ENCODE measurements at places on chromosomes 5 and 9.
A peak's percentile ranks its signal among the peaks of the same experiment; 100 is the strongest.

- DNase-seq = no peak
These were observed 38.5 kb upstream of the GZMA start for GRCh38 chr5:55063899-55064298.

GRCh38 chr9:93343663-93344062 lies 107.8 kb upstream of the FAM120A start:
- no peak for DNase-seq

DNA sequence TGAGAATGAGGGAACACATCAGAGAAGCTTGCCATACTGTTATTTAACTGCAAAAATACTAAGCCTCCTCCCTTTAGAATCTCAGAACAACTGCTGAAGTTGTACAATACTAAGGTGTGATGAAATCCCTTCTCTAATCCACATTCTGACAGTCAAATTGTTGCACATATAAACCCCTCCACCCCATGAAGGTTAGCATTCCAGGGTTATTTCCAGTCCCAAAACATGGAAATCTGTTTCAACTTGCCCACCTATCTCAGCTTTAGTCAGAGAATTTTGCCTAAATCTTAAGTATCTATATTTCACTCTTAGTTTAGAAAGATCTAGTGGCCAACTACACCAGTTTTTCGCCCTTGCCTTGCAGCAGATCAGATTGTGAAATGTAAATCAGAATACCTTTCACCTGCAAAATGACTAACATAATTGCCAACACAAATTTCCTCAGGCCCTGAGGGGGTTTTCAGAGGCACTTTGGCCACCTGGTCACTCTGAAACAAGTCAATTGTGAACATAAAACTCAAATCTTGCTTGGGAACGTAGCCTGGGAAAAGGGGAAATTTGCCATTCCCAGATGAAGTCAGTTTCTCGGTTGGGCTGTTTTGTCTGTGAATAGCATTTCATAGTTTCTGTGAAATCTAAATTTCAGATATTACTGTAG lies 93.9 kb downstream of the EFNA5 start:
- DNase-seq = no peak

- DNase-seq = no peak
These were observed 6.5 kb upstream of the CARD19 start for GRCh38 chr9:93089481-93089991.

DNA sequence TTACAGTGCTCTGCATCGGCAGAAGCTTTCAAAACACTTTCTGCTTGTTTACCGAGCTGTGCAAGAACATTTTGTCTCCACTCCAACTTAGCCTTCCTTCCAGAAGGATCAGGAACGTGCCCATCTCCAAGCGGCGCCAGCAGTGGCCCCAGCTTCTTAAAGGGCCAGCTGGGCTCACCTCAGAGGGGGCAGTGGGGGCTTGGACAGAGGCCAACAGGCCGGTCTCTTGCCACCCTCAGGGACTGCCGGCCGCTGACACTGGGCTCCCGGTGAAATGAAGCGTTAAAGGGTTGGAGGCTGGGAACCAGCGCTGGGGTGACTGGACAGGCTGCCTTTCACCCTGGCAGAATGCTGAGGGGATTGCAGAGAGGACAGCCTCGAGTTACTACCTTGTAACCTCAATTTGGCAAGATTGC lies 67.0 kb upstream of the RNU6ATAC start:
- DNase-seq = no peak

- DNase-seq = no peak
These were observed 50.1 kb upstream of the FBXL17 start for GRCh38 chr5:108432024-108432423.

- no peak for DNase-seq
These were observed 46.4 kb upstream of the PLIN2 start for GRCh38 chr9:19173598-19174125.

- DNase-seq = no peak
These were observed 152.9 kb upstream of the NFIB start for GRCh38 chr9:14466828-14467227.

GRCh38 chr5:173623296-173623771 lies 6.9 kb upstream of the BOD1 start:
- DNase-seq = no peak

DNA sequence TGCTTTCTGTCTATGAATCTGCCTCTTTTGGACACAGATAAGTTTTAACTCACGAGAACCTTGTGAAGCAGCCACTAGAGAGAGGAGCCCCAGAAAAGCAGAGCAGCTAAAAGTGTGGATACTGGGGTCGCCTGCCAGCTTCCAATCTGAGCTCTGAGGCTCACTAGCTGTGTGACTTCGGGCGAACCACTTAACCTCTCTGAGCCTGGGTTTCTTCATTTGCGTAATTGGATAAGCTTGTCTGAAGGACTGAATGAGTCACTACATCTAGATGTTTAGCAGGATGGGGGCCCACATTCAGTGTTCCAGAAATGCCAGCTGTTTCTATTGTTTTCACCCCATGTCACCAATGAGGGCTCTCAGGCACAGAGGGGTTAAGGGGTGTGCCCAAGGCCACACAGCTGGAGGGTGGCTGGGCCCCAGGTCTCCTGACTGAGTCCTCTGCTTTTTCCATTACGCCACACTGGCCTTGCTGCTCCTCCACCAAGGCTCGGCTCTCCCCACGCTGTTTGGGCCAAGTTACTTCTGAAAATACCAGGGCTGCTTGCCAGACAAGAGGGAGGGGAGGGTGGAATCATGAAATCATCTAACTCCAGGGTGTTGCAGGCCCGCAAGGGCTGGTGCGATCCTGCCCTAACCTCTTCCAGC lies 36.2 kb downstream of the SH3PXD2B start:
- DNase-seq = peak; percentile 10

DNA sequence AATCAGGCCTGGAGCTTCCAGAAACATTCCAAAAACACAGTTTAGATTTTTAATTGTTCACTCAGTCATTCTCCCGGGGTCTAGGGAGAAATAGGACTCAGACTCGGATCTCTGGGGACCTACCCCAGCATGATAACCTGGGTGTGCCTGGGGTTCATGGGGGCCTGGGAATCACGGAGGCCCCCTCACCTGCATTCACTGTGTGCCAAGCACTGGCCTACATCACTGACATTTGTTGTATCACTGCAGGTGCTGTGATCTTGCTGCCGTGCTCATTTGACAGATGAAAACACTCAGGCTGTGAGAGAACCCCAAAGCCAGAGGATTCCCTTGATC lies 22.8 kb upstream of the ZBTB43 start:
- no peak for DNase-seq

- DNase-seq = no peak
These were observed 88.5 kb upstream of the TXNDC8 start for GRCh38 chr9:110426052-110426709.

DNA sequence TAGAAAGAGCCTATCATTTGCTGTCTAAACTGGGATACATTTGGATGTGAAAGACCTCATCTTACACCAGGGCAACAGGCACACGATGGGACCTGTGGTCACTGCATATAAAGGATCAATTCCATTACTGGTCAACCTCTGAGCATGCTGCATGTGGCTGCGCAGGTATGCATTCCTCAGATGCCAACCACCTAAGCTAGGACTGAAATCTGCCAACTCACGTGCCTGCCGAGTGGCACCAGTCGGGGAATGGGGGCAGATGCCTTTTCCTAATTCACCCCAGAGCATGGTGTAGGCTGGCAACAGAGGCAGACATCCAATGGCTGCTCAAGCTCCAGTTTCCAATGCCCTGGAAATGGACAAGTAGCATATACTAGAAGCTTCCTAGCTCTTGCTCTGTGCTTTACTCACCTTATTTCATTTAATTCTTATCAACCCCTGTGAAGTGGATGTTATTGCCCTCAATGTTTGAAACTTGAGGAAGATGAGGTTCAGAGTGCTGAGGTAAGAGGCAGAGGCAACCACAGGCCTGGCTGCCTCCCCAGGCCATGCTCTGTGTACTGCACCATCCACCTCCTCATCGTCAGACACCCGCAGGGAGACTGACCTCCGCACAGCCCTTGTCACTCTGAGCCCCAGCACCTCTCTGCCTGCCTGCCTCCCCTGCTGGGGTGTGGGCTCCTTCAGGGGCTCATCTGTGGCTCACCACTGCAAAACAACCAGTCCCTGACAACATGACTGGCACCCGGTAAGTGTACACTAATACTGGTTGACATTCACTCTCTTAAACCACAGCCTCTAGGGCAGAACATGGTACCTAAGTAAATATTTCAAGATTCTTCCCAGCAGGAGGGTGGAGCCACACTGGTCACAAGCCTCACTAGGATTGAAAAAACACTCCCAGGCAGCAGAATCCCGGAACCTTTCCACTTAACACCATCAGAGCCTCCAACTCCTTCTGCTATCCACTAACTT lies 228.5 kb downstream of the CRB2 start:
- no peak for DNase-seq

GRCh38 chr9:127938298-127938690 lies 640 bp upstream of the DPM2 start:
- no peak for DNase-seq

GRCh38 chr5:41708604-41708940 lies 161.7 kb downstream of the OXCT1 start:
- no peak for DNase-seq

DNA sequence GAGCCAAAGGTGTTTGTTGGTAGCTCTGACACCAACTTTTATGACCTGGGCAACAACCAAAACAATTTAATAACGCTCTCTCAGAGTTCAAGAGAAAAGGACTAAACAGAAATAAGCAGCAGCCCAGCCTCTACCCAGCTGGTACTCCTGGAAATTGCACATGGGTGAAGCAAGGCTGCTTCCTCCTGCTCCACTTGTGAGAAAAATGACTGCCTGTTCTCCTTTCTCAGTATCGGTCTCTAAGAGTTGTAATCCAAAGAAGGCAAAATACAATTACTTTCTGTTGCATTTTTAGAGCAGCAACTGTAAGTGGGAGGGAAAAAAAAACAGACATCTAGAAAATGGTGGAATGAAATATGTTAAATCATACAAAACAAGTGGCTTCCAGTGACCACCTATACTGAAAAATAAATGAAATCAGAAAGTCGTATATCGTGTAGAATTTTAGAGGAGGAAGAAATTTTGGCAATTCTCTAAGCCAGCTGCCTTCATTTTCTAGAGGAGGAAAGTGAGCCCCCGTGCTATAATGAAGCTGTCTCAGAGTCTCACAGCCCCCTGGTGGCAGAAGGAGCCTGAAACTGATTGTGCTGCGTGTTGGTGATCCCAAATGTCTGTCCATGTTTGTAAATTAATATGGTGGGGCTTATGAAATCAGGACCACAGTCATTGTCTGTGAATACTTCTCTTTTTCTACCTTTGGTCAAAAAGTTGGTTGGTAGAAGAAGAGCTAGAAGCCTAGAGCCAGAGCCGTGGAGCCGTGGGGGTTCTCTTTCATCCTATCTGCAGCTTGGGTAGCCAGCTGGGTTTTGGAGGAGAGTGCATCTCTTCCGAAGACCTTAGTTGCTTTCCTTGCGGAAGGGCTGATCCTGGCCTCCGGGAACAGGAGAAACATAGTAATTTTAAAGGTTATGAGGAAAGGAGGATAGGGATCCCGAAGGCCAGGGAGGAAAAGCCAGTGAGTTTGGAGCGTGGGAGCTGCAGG lies 139.9 kb downstream of the PIP5K1B start:
- DNase-seq = peak; percentile 19

GRCh38 chr9:120080849-120081248 lies 499.1 kb downstream of the CDK5RAP2 start:
- DNase-seq = no peak

- no peak for DNase-seq
These were observed 3.1 kb upstream of the DIRAS2 start for GRCh38 chr9:90645721-90646120.

- no peak for DNase-seq
These were observed 33.9 kb downstream of the TRIP13 start for GRCh38 chr5:926417-927171.

- DNase-seq = no peak
These were observed 32.3 kb upstream of the TMEM171 start for GRCh38 chr5:73088026-73088425.

DNA sequence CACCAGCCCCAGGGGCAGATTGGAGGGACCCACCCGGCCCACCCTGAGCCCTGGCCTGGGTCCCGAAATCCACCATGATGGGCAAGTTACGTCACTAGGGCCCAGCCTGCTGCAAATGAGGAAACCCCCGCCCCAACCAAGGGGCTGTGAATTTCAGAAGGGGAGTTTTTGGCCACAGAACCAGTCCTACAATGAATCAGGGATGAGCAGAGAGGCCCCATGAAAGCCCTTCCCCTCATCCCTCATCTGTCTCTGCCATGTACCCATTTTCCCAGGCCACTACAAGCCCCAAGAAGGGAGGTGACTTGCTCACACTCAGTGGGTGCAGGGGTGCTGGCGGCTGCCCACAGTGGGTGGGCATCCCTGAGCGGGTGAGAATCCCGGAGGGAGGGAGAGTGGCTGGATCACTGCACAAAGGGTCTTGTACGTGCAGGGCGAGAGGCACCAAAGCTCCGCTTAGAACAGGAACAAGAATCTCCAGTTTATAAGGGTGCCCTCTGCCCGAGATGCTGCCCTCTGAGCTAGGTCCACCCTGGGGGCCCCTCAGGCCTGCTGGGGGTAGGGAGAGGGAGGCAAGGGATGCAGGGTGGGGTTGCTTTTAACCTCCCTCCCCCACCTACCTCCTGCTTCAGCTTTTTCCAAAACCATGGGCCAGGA lies 10.4 kb upstream of the TCF7 start:
- no peak for DNase-seq

- DNase-seq = no peak
These were observed 325.4 kb downstream of the TMEM38B start for GRCh38 chr9:106019702-106020101.

- no peak for DNase-seq
These were observed 19.1 kb downstream of the URM1 start for GRCh38 chr9:128390150-128390812.

DNA sequence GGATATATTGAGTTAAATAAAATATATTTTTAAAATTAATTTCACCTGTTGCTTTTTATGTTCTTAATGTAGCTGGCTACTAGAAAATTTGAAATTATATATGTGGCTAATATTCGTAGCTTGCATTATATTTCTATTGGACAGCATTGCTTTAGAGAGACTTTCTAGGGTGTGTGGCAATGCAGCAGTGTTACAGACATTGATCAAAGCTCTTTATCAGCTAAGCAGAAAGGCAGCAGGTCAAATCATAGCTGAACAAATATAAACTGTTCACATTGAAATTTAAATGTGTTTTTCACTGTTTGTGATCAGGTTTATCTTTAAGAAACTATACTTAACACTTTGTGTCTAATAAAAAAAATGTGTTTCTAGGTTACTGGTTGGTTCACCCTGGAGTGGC lies 52.6 kb downstream of the ITGA2 start:
- DNase-seq = no peak

- DNase-seq = peak; percentile 7
These were observed 64.2 kb downstream of the KLF4 start for GRCh38 chr9:107425101-107426025.
